ENCODE measurements at places on chromosomes 6 and 20.

- no peak for DNase-seq
Observed at GRCh38 chr20:25859649-25860530, 163.2 kb upstream of the ZNF337 start.

GRCh38 chr6:130720076-130720715 is 107.0 kb upstream of the SMLR1 start:
- DNase-seq, result no peak

- DNase-seq, result peak; percentile 47
Observed at GRCh38 chr20:14335052-14335451, 2.4 kb downstream of the FLRT3 start.

DNA sequence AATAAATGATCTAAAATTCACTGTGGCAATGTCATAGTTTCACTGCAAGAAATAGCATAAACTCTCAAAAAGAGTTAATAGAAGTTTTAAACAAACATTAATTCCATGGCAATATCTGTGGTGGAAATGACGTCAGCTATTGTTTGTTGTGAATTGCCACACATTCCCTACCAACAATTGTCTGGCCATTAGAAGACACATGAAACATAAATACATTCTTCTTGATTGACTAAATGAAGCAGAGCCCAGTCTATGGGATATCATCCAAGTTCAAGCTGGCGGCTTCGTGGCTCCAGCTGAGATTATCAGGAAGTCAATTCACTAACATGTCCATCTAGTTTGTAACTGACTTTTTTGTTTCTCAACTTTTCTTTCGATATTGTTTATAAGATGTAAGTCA is 369.0 kb downstream of the ARHGAP18 start:
- DNase-seq, result no peak

DNA sequence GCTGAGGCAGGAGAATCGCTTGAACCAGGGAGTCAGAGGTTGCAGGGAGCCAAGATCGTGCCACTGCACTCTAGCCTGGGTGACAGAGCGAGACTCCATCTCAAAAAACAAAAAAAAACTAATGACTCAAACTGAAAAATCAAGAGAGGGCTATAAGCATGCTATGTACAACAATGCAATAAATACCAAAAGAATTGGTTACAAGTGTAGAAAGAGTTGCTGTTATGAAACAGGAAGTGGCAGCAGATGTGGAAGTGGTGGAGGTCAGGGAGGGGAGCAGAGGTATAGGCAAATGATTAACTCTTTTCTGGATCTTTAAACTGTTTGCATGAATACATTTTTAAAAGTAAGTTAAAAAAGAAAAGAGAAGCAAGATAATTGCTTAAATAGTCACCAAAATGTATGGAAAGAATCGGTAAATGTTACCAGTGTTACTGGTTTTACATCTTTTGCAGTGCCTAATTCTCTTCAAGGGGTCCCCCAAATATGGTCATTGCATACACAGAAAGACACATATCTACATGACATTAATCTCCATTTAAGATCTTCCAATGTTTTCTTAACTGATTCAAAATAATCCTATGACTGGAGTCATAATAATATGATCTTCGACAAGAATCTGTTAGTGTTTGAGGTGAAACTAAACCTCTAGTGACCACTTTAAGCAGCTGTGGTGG is 15.0 kb downstream of the CALHM6 start:
- DNase-seq, result no peak

GRCh38 chr6:147322299-147323162 is 118.3 kb downstream of the STXBP5 start:
- DNase-seq, result no peak

DNA sequence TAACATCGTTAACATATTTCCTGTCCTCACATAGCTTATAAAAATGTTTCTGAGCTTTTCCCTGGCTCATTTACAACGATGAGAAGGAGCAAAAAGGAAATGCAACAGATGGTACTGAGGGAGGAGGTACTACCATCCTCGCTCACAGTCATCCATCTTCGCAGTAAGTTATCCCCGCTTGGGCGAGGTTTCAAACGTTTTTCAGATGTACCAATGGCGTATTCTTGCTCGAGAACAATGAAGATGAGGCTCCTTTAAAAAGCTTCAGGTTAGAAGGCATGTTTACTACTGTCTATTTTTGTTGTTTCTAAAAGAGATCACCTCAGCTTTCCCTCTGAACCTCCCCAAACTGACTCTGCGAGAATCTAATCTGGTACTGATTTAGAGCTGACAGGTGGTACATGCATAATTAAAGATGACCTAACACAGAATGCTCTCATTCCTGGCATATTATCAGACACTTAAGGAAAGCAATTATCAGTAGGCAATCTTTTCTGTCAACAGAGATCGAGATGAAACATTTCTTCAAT is 178.7 kb downstream of the GJA10 start:
- no peak for DNase-seq

GRCh38 chr6:147639279-147639678 is 130.8 kb downstream of the SAMD5 start:
- DNase-seq, result no peak

- DNase-seq, result no peak
Observed at GRCh38 chr6:112100561-112100960, 13.2 kb downstream of the FAM229B start.

DNA sequence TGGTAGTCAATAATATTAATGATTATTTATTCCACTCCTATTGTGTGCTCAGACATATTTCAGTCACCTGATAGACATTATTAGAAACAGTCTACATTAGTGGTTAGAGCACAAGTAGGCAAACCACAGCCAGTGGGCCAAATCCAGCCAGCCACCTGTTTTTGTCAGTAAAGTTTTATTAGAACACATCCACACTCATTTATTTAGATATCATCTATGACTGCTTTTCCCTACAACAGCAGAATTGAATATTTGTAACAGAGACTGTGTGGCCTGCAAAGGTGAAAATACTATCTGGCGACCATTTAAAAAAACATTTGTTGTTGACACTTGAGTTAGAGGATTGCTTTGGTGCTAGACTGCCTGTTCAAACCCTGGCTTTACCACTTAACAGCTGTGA is 220.0 kb upstream of the ZFP64 start:
- DNase-seq, result no peak

GRCh38 chr6:130431346-130431852 is 65.6 kb downstream of the TMEM200A start:
- DNase-seq, result no peak

DNA sequence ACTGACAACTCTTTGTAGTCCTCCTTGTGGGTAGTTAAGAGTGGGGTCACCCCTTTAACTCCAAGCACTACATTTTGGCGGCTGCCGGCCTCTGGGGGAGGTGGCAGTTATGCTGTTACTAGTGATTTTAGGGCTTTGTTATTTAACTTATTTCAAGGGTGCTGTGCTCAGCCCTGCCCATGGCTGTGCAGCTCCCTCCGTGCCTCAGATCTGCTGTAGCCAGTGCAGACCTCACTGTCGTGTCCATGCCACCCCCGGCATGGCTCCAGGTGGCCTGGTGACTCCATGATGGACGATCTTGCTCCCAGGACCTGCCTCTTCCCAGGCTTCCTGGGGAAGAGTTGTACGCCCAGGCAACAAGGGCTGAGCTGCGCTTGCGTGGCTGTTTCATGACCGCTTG is 15.4 kb downstream of the UQCC2 start:
- DNase-seq, result no peak

GRCh38 chr20:46512943-46513844 is at the start of gene ZNF334:
ZNF334 (minus strand) TSS chr20:46513559; CDS start chr20:46512102, 1,457 bp downstream.
- DNase-seq, result peak; percentile 46

GRCh38 chr6:150275489-150275888 is 93.3 kb upstream of the IYD start:
- DNase-seq, result no peak

DNA sequence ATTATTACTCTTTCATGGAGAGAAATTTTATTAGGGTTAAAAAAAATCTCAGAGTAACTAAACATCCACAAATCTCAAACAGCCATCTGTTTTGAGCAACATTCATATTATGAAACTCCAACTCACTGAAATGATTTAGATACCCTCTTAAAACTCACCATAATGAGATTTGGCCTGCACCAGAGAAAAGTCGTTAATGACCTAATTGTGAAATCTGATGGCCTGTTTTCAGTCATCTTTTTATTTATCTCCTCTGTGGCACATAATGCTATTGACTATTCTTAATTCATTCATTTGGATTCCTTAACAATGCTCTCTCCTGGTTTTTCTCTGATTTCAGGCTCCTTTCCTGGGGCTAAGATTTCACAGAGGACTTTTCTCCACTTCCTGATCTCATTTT is 192.7 kb downstream of the RNF144B start:
- DNase-seq, result no peak
